ENCODE measurements at places on chromosomes 6 and 20.

DNA sequence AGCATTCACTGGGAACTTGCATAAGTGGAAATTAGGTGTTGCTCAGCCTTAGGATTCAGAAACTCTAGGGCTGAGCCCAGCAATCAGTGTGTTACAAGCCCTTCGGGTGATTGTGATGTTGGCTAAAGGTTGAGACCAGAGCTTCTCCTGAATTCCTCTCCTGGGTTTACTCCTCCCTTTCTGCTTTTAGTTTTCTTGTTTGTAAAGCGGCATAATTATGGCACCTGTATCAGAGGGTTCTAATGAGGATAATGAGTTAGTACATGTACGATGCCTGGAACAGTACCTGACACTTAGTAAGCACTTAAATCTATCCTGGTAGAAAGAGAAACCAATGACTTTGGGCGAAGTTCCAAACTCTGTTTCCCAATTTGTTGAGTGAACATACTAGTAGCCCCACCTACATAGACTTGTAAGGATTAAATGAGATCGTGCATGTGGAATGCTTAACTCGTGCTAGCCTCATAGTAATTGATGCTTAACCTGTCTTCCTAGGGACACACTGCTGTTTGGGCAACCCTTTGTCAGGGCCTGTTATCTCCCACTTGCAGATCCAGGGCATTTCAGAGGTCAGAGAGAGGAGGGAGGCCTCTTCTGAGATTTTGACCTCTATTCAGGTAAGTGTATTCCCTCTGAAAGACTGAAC lies 932 bp upstream of the EZR start:
- DNase-seq, result no peak

DNA sequence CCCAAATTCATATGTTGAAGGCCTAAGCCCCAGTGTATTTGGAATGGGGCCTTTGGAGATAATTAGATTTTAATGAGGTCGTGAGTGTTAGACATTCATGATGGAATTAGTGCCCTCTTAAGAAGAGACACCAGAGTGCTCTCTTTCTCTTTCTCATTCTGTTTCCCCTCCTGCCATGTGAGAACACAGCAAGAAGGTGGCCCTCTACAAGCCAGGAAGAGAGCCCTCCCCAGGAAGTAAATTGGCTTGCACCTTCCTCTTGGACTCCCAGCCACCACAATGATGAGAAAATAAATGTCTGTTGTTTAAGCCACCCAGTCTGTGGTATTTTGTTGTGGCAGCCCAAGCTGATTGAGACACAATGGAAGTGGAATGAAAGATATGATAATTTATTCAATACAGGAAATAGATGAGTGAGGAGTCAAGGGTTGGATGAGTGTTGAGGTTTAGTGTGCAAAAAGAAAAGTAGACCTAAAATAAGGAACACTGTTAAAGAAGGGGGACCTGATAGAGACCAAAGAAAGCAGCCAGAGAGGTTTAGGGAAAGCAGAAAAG lies 25.9 kb upstream of the ATXN1 start:
- no peak for DNase-seq

GRCh38 chr6:56803594-56803993 lies 151.3 kb upstream of the BEND6 start:
- peak; percentile 8 for DNase-seq

GRCh38 chr6:84161190-84161589 lies 66.3 kb downstream of the CEP162 start:
- no peak for DNase-seq

GRCh38 chr20:24781418-24781980 lies 167.6 kb upstream of the CST7 start:
- no peak for DNase-seq

DNA sequence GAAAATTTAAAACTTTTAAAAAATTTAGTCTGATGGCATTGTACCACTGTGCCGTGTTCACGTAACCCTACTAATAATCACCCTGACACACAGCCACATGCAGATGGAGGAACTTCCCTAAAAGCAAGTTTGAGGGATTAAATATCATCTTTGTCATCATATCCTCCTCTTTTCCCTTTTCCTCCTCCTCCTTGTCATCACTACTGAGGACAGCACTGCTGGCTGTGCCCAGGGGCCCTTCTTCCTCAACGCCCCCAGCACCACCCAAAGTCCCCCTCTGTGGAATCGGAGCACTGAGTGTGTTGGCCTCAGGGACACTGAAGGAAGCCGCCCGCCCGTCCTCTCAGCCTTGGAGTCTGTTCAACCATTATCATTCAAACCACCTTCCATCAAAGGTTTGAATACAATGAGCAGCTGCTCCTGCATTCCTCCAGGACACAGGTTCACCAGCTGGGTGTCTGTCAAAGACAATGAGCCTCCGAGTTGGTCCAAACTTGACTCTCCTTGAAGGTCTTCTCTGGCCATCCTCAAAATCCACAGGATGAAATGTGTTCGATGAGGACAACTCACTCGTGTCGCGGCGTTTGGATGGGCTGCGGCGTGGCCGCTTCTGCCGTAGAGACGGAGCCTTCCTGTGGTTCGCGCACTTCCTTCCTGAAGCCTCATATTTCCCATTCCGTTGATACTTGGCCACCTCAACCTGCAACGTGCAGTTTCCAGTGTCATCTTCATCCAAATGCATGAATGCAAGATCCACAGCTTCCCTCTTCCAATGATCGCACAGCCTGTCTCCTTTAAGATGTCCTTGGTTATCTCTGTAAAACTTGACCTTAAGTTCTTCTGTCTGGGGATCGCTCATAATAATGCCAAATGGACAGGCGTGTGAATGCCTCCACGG lies 23.3 kb downstream of the NQO2 start:
- DNase-seq, result no peak

- no peak for DNase-seq
Observed at GRCh38 chr6:108565893-108566292, 5.2 kb downstream of the FOXO3 start.

GRCh38 chr6:167125410-167125809 lies 2.5 kb downstream of the CCR6 start:
- DNase-seq, result no peak

DNA sequence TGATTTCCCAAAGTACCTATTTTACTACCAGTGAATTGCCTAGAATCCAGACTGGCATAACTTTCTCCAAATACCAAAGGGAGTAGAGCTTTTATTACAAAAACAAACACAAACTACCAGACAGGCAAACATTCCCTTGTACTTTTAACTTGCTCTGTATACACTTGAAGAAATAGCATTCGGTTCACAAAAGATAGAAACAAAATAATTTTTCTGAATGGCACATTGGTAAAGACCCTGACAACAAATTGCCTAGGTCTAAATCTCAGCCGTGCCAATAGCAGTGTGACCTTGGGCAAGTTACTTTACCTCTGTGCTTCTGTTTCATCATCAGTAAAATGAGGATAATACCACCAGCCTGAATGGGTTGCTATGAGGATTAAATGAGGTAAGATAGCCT lies 15.9 kb downstream of the ARHGAP18 start:
- no peak for DNase-seq

DNA sequence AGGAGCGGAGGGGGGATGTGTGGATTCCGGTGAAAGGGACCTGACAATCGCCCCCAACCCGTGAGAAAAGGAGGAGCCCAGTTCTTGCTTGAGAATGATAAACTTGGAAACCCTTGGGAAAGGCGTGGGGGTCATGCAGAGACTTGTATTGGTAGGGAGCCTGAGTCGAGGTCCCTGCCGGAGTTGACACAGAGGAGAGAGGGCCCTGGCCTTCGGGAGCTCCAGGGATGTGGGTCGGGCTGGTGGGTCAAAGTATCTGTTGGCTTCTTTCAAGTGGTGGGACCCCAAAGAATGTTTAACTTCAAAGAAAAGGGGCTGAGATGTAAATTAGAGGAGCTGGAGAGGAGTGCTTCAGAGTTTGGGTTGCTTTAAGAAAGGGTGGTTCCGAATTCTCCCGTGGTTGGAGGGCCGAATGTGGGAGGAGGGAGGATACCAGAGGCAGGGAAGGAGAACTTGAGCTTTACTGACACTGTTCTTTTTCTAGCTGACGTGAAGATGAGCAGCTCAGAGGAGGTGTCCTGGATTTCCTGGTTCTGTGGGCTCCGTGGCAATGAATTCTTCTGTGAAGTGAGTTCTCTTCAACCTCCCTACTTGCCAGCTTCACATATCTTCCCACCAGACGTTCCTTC lies 571 bp downstream of the CSNK2B start:
- DNase-seq, result no peak

- no peak for DNase-seq
Observed at GRCh38 chr6:2693231-2693630, 57.5 kb downstream of the MYLK4 start.

DNA sequence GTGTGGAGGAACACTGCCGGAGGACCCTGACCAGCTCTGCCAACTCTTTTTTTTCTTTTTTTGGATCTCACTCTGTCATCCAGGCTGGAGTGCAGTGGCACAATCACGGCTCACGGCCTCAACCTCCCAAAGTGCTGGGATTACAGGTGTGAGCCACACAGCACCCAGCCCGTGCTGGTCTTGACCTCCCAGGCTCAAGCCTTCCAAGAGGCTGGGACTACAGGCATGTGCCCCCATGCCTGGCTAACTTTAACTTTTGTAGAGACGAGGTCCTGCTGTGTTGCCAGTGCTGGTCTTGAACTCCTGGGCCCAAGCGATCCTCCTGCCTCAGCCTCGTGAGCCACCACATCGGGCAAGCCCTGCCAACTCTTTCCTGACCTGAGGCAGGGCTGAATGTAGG lies 11.2 kb downstream of the GCNT2 start:
- DNase-seq, result no peak

GRCh38 chr6:105120570-105120969 lies 59.2 kb downstream of the POPDC3 start:
- DNase-seq, result no peak

DNA sequence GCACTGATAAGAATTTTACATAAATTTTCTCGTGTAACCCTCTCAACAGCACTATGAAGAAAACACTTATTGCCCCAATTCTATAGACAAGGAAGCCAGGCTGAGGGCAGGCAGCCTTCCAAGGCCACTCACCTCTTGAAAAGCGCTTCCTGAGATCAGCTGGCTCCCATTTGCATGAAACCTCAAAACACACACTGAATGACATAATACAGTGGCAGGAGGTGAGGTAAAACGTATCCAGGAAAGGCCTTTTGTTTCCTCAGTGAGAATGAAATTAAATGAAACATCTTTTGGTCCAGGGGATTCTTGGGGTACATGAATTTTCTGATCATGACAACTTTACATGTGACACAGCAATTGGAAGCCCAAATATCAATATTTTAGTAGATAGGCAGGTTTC lies 112.5 kb downstream of the WDR27 start:
- DNase-seq, result no peak

DNA sequence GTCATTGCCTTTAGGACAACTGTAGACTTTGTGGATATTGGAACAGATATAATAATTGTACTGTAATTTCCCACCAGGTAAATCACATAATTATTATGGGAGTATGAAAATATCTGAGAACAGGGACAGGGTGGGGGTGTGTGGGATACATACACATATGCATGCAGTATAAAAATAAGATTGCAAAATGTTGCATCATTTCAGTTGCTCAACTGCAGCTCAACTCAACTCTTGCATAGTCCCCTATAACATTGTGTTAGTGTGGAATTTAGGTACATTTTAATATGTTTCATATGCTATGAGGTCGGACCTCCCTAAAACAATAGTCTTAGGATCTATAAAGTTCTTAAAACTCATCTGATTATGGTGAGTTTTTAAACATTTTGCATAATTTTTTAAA lies 275.0 kb upstream of the FLRT3 start:
- no peak for DNase-seq

DNA sequence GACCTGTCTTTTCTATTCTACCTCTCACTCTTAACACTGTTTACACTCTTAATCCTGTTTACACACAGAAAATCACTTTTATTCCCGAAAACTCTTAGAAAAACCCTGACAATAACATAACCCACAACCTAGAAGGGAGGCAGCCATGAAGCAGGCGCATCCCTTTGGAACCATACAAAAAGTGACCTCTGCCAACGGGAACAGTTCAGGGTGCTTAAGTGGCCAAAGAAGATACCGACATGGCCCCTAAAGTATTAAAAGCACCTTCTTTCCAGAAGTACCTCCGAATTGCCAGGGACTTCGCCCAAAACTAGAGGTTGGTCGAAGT lies 490 bp downstream of the MMUT start:
- no peak for DNase-seq

- DNase-seq, result no peak
Observed at GRCh38 chr20:46267108-46268105, 40.9 kb downstream of the CDH22 start.

DNA sequence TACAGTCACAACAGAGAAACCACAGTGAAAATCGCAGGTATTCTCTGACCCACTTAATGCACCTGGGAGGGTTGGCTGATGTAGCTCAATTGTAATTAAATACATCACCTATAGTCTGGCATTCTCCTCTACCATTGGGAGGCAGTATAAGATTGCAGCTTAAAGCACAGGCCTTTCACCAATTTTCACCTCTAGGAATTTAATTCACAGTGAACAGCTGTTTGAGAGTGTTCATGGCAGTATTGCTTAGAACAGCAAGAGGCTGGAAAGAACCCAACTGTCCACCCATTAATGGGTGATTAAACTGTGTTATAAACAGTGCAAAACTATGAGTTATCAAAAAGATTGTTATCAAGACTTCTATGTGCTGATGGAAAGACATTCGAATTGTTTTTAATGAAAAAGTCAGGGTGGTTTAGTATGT lies 2.0 kb downstream of the EDEM2 start:
- DNase-seq, result peak; percentile 15

GRCh38 chr20:5070570-5070969 lies 49.2 kb downstream of the PCNA start:
- no peak for DNase-seq

DNA sequence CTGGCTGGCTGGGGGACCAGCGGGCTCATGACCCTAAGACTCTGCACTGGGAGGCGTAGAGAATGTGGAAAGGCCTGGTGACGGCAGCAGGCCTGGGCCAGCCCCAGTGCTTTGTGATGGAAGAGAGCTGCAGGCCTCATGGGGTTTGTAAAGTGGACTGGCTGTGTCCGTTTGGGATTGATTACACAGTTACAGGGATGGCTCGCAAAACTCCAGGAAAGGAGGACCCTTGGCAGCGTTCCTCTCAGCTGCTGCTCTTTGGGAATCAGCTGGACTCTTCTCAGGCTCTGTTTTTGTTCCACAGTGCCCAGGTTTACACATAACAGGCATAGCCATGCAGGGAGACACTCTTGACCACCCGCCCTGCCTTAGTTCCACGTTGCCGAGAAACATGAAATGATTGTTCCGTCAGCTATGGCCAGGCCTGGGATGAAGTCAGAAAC lies 89.0 kb downstream of the SLX4IP start:
- DNase-seq, result no peak

- DNase-seq, result peak; percentile 26
Observed at GRCh38 chr6:43951756-43952675, 175.2 kb downstream of the MRPL14 start.

DNA sequence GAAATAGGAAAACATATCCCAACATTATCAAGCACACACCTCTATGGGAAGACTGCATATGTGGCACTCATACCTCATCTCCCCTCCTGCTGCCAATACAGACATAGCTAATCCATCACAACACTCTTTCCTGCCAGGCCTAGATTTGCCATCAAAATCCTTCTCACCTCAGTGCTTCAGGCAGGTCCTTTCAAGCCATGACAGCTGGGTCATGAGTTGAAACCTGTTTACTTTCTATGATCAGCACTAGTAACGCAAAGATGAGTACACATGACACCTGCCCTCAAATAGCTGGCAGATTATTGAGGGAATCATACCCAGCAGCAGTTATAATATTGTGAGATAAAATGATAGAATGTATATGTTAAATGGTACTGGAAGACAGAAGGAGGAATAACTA lies 183.1 kb downstream of the AIG1 start:
- DNase-seq, result no peak

- DNase-seq, result no peak
Observed at GRCh38 chr20:5638023-5638422, 112.2 kb upstream of the SHLD1 start.

- no peak for DNase-seq
Observed at GRCh38 chr6:11058406-11058805, 14.3 kb upstream of the ELOVL2 start.

Data from T1000 (cell line).